ENCODE measurements at places on chromosomes 4 and X.

GRCh38 chrX:45758738-45759397 lies 558.2 kb upstream of the DIPK2B start:
- peak; percentile 39 for DNase-seq

DNA sequence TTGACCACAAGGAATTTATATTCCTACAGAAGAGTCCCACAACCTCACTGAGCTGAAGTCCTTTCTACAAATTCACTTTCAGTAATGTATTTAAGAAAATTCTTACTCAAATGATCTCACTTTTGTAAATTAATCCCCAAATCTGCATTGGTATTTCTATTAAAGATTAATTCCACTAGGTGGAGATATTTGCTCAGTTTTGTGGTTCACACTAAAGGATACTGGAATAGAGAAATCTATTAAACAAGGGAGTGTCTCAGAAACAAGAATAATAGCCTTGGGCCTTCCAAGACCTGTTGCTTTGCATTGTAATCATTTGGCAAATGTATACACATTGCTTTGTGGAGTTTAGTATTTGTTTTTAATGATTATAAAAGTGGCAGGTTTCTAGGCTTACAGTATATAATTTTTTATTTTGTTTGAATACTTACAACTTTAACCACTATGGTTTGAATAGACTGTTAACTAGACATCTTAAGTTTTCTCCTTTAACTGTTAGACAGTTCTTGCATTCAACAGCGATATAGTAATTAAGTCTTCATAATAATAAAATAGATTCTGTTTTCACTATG lies 25.9 kb downstream of the CFAP299 start:
- DNase-seq: peak; percentile 9

GRCh38 chrX:136714626-136715599 lies 65.8 kb downstream of the ARHGEF6 start:
- no peak for DNase-seq

- DNase-seq: no peak
Measured at GRCh38 chr4:105357258-105357980, 116.4 kb downstream of the PPA2 start.

- no peak for DNase-seq
Measured at GRCh38 chr4:3019145-3019846, 55.0 kb downstream of the HTT-AS start.

DNA sequence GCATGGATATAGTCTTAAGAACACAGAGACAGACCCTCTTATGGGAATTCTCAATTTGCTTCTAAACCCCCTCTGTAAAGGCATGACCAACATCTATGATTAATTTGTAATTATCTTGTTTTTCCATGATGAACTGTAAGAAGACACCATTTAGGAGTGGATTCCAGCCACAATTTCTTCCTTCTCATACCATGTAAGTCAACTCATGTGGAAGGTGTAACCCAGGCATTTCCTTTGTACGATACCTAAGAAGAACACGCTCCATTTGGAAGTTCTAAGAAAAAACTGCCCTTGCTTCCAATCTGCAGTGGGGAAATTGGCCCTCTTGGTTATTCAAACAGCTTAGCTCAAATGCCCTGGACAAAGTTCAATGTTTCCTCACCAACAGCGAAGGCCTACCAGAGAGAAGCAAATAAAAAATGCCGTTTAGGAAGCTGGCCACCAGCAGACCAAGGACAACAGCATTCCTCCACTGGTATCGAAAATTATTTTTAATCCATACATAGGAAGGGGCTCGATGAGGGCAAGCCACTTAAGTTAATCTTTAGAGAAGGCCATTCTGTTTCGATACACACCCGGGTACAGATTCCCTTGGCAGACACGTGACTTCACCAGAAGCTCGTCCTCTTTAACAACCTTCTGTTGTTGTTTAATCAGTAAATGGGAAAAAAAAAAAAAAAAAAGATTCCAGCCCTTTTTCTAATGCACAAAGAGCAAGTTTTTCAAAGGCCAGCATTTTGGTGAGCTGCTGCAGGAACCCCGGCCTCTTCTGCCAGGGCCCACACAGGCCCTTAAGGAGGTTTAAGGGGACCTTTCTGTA lies 2.6 kb downstream of the DHRSX start:
- DNase-seq: no peak

DNA sequence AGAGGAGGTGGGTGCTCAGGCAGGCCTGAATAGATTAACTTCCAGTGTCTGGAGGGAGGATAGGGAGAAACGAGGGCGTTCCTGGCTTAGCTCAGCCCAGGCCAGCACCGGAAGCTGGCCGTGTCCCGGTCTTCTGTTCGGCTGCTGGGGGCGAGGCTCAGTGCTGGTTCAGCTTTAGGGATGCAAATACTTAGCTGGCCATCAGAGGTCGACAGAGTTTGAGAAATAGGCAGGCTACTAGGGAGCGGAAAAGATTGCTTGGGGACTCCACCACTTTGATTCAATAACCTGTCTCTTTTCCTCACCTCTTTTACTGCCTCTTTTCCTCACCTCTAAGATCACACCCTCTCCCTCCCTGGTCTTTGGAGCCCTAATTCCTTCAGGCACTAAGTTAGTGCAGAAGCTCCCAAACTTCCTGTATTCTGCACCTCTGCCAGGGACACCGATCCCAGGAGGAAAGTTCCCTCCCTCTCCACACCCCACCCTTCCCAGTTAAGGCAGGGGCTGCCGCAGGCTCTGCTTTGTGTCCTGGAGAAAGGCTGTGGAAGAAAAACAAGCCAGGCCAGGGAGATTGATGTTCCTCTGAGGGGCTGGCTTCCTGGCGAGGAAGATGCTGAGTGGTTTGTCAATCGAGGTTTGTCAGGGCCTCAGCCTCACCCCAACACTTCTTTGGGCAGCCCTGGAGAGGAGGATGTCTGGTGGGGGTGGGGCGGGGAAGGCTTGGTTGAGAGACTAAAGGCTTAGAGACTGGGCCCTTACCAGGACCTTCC lies 6.0 kb upstream of the EFNB1 start:
- DNase-seq: no peak

GRCh38 chr4:188002323-188002722 lies 6.8 kb downstream of the ZFP42 start:
- no peak for DNase-seq

Measured in CD4-positive, alpha-beta T cell treated with Interleukin-6 at 100 ng/mL for 8 hours (primary cell).